ENCODE measurements at places on chromosomes 6 and 20. TPM values are rescaled to one million over a fixed set of nuclear protein-coding genes. Genes with fewer than 3 reads are reported as not detected.

- no peak for DNase-seq
These were observed 601.7 kb upstream of the GJE1 start for GRCh38 chr6:141531040-141531439.

GRCh38 chr6:168583821-168584220 is 142.8 kb downstream of the SMOC2 start:
- DNase-seq, result no peak

GRCh38 chr6:108438918-108439317 is 121.8 kb upstream of the FOXO3 start:
- DNase-seq, result no peak

- no peak for DNase-seq
These were observed 90.9 kb downstream of the CAP2 start for GRCh38 chr6:17484201-17484849.

- no peak for DNase-seq
These were observed 1.4 kb upstream of the METTL24 start for GRCh38 chr6:110359556-110359955.

- no peak for DNase-seq
These were observed 87.9 kb upstream of the NKX2-2 start for GRCh38 chr20:21601799-21602198.

DNA sequence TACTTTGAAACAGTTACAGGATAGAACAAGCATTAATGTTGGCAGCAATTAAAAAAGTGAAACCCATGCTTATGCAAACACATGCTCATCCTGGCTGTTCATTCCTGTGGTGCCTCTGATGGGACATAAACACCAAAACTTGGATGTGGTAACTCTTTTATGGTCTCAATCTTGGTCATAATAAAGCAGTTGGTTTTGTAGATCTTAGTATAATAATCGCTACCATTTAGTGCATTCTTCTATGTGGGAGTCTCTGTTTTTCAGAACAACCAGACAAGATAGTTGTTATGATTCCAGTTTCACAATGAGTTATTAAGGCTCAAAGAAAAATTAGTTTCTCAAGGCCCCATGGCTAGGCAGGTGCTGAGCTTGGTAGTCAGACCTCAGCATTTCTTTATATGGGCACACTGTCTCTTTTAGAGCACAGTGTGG is 184.0 kb downstream of the UTRN start:
- no peak for DNase-seq

DNA sequence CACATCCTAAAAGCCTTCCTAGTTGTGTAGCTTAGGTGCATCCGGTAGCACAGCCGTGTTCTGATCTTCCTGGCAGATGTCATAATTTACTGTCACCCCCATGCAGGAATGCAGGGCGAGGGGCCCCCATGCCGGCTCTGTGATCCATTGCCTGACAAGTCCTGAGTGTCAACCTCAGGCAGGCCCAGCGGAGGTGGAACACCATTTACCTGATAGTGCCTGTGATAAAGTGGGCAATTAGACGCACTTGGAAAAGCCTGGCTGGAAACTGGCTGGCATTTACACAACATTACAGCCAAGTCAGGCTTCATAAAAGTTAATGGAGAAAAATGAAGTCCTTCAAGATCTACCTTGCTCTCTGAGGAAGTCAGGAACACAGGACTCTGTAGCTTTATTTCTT is 521.4 kb upstream of the JAG1 start:
- peak; percentile 55 for DNase-seq

DNA sequence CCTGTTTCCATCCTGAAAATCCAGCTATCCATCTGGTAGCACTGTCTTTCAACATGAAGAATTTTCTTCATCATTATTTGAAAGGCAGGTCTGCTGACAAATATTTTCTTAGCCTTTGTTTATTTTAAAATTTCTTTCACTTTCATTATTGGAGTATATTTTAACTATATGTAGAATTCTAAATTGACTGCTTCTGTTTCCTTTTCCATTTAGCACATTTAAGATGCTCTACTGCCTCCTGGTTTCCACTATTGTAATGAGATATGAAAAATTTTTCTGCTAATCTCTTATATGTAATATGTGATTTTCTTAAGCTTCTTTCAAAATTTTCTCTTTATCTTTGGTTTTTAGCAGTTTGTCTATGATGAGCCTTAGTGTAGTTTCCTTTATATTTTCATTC is 97.3 kb downstream of the TBC1D32 start:
- no peak for DNase-seq

DNA sequence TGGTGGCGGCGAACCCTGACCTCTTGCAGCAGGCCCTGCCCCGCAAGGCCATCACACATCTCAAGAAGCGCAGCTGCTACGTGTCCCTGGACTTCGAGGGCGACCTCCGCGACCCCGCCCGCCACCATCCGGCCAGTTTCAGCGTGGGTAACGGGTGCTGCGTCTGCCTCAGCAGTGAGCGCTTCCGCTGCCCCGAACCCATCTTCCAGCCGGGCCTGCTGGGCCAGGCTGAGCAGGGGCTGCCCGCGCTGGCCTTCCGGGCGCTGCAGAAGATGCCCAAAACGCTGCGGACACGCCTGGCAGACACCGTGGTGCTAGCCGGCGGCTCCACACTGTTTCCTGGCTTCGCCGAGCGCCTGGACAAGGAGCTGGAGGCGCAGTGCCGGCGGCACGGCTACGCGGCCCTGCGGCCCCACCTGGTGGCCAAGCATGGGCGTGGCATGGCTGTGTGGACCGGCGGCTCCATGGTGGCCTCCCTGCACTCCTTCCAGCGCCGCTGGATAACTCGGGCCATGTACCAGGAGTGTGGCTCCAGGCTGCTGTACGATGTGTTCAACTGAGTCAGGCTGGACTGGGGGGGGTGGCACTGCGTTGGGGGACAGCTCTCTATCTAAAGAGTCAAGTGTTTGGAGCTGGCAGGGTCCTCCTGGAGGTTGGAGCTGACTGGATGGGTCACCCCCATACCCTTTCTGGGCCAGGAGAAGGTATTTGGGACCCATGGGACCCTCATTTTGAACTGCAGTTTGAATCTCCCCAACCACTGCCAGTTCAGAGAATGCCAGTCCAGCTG is 1.1 kb downstream of the ACTL10 start:
- DNase-seq, result peak; percentile 60

DNA sequence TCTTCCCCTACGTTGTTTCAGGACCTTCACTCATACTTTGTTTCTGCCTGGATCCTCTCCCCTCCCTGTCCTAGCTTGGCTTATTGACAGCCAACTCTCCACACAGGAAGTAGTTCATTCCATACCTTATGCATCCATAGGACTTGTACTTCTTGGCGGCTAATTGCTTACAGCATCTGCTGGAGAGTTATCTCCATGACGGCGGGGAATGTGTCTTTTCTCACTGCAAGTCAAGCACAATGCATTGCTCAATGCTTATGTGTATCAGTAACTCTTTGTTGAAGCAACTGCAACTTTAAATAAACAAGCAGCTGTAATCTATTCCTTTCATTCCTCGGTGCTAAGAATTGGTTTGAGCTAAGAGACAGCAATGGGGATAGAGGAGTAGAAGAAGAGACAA is 551.3 kb upstream of the EPHA7 start:
- DNase-seq, result no peak

DNA sequence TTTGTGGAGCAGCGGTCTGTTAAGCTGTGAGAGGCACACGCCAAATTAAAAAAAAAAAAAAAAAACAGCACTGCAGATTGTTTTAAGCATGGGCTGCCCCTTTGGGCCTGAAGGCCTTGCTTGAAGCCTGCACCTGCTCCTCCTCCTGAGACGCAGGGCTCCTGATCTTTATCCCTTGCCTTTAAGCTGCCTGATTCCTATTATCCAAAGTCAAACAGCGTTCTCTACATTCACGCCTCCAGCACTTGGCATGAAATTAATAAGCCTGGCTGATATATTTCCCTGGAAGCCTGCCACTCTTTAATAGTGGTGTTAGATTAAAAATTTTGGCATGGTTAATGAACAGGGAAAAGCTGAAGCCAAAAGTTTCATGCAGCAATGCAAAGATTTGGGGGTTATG is 163.9 kb downstream of the FAXC start:
- no peak for DNase-seq

GRCh38 chr6:122454673-122455072 is 16.9 kb downstream of the SERINC1 start:
- no peak for DNase-seq

DNA sequence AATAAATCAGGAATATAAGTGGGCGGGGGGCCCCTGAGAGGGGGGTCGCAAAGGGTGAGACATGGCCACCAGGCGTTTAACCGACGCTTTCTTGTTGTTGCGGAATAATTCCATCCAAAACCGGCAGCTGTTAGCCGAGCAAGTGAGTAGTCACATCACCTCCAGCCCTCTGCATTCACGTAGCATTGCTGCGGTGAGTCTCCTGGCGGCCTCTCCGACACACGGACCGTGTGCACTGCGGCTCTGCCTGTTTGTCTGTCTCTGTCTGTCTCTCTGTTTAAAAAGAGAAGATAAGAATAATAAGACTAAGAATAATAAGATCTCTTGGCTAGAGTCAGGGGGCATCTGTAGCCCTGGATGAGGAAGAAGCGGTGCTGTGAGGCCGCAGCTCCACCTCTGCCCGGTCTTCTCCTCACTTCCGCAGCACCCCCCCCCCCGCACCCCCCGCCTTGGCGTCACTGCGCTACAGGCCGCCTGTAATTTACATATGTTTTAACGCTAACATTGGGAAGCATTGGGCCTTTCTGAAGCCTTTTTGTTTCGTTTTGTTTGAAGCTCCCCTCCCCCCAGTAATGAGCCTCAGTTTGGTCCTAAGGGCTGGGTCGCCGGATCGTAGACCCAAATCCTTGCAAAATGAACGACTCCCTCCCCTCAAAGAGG is 993 bp downstream of the STX16 start:
- DNase-seq, result peak; percentile 68

DNA sequence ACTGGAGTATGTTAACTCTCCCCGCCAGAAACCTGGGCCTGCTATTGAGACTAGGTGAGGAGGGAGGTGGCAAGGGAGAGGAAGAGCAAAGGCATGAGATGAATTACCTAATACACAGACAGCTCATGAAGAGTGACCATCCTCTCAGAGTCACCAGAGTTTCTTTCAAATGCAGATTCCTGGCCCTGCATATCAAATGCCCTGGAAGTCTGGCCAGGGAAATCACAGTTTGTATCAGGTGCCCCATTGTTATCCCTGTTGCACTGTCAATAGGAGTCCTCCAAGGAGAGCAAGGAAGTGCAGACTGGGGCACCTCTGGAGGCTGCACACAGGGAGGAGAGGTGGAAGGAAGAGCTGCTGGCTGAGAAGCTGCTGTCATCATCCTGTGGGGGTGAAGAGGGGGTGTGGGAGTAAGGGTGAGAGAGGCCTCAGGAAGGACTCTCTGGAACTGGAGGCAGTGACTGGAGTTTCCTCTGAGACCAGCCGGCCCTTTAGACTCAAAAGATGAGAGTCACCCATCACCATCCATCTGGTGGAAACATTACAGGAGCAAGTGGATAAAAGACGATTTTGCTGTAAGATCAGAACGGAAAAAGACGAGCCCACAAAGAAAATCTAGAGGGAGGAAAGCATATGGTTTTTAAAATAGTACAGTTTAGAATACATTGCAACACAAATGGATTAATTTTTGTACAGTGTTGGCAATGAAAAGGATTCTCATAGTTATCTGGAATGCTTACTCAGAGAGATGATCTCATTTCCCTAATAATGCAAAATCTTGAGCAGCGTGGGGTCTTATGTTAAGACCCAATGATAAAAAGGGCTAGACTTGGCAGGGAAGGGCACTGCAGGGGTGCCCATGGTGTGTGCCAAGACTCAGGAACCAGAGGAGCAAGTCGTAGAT is 268.1 kb downstream of the UST start:
- no peak for DNase-seq

- DNase-seq, result no peak
These were observed 11.5 kb downstream of the TPD52L2 start for GRCh38 chr20:63876489-63877036.

GRCh38 chr6:158629367-158630221 is 14.9 kb downstream of the DYNLT1 start:
- DNase-seq, result no peak

GRCh38 chr6:162899148-162899547 is 171.4 kb downstream of the PACRG start:
- no peak for DNase-seq

DNA sequence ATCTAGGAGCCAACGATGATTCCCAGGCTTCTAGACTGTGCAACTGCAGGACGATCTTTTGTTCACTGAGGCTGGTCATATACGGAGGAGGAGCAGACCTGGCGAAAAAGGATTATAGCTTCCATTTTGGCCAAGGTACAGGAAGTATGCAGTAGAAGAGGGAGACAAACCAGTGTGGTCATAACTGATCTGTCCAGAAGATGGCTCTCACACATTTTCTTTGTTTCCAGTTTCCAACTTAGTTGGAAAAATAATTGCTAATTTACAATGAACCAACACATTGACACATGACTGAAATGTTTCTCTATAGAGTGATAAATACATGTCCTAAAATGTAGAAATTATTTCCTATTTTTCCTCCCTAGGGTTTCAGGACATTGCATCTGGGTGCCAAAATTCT is 364.1 kb upstream of the BTBD3 start:
- no peak for DNase-seq

- peak; percentile 68 for DNase-seq
These were observed 701.8 kb upstream of the FLRT3 start for GRCh38 chr20:15039088-15039752.

- no peak for DNase-seq
These were observed 107.1 kb downstream of the MRPL14 start for GRCh38 chr6:44020148-44020547.

GRCh38 chr6:7727086-7727945 is 1.4 kb downstream of the BMP6 start:
- no peak for DNase-seq

DNA sequence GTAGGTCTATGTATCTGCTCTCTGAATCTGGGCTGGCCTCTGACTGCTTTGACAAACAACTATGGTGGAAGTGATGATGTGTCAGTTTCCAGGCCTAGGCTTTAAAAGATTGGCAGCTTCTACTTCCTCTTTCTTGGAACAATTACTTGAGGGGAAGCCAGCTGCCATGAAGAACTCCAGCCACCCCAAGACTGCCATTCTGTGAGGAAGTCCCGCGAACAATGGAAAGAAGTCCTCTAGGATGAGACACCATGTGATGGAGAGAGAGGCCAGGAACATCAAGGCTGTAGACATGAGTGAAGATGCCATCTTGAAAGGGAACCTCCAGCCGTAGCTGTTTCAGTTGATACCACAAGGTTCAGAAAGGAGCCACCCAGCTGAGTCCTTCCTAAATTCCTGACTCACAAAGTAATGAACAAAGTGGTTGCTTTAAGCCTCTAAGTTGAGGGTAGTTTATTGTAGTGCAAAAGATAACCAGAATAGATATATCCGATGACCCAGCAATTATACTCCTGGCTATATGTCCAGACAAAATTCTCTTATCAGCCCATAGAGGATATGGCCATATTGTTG is 15.3 kb upstream of the TCF15 start:
- DNase-seq, result no peak

The C6orf141 gene
- polyA plus RNA-seq, result 2.0 TPM

The INSM1 gene
- polyA plus RNA-seq, result not detected

The REM1 gene
- 0.28 TPM for polyA plus RNA-seq

The OPN5 gene
- polyA plus RNA-seq, result 1.4 TPM

The PDCD2 gene
- 85.1 TPM for polyA plus RNA-seq

The SLC32A1 gene
- polyA plus RNA-seq, result 1.6 TPM

The DSP gene
- polyA plus RNA-seq, result 88.8 TPM

The PCK1 gene
- polyA plus RNA-seq, result 17.2 TPM

The SLC12A5 gene
- polyA plus RNA-seq, result 1.8 TPM

The TGIF2 gene
- polyA plus RNA-seq, result 66.0 TPM

Data from left kidney (tissue), 8 donors.